H4 (cell line): ENCODE measurements at places on chromosomes 11 and 22.

DNA sequence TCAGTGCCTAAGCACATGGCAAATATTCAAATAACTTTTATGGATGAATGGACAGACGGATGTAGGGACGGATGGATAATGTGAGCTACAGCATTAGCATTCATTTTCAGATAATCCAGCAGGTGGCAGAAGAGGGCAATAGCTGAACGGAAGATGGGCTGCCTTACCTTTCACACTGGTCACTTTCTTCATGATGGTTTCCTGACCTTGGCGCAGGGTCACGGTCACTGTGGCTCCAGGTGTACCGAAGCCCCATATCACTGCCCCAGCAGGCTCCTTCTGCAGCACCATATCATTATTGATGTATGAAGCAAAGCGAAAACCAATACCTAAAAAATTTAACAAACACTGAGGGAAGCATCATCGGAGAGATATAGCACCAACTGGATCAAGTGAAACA, 4.3 kb downstream of the SIAE start:
- peak; percentile 29 for DNase-seq

GRCh38 chr11:119237515-119237914, 31.4 kb downstream of the CBL start:
- no peak for DNase-seq

GRCh38 chr11:94133752-94134151, 5.1 kb downstream of the PANX1 start:
- DNase-seq, result no peak

DNA sequence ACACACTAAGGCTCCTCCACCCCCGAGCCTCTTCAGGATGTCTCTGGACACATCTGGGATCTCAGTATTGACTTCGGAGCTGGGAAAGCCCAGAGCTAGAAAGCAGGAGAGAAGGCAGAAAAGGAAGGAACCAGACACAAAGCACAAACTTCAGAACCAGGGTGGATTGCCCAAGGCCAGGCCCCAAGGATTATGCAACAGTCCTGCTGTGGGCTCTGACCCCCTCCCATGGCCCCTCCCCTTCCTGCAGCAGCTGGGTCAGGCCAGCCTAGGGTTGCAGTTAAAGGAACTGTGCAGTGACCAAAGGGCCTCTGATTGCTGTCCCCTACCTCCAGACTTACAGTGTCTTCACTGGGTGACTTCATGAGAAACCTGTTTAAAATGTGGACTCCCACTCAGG, 5.3 kb downstream of the KCNE3 start:
- DNase-seq, result no peak

GRCh38 chr11:129447654-129448239, 72.1 kb downstream of the BARX2 start:
- no peak for DNase-seq

DNA sequence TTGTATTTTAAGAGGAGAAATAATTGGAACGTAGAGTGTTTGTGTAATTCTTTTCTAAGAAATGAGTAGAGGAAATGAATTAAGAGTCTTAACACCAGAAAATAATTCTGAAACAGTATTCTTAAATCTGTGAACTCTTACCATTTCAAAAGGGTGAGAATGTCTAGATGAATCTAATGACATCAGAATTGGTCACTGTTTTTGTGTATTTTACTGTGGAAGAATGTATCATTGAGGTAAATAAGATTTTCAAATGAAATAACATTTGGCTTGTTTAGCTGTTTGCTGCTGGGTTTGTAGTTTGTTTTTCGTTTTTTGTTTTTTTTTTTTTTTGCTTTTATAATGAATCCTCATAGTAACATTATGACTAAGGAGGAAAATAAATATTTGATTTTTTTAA, 97.6 kb downstream of the EMSY start:
- no peak for DNase-seq

GRCh38 chr22:37488337-37489135, 2.4 kb upstream of the MFNG start:
- no peak for DNase-seq

- DNase-seq, result no peak
Measured at GRCh38 chr11:116112087-116112935, 608.1 kb upstream of the CADM1 start.

DNA sequence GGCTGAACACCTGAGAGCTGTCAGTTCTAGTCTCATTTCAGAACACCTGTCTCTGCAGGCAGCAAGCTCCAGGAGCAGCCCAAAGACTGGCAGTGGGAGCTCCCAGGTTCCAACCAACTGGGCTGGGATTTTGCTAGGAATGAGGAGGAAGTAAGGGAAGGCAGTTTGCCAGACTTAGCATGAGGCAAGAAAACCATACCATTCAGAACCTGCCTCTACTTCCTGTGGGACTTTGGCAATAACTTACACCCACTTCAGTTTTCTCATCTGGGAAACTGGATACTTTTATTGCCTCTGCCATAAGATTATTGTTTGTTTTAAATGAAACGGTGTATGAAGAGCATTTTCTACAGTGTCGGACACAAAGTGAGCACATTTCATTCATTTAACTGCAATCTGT, 363.7 kb upstream of the ISX start:
- no peak for DNase-seq

DNA sequence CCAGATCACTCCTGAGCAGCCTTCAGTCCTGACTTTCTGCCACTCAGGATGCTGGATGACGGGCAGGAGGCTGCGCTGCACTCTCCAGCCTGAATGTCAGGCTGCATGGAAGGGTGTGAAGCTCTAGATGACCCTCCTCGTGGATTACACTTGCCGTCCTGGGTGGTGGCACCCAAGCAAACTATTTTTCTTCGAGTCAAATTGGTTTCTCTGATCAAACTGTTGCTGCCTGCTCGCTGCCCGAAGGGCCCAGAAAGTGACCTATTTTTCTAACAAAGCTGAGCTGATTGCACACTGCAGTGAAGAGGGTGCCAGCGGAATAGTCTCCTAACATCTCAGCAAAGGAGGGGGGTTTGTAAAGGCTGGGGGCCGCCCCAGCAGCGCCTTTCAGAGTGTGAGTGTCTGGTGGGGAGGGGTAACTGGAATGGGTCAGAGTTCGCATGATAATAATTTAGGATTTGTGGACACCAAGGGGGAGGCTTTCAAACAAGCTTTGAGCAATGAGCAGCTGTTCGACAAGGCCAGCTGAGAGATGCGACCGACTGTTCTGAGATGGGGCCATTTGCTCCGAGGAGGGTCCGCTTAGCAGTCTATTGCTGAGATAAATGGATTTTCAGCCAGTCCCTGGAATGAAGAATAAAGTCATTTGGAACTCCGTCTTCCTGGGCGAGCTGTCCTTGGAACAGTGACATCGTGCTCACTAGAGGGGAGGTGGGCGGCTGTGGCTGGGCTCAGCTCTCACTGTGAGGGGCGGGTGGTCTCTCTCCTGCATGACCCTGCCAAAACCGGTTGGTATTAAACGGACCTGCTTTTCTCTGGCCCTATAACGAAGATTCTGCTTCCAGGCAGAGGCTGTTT, 537.6 kb downstream of the BRD1 start:
- DNase-seq, result no peak
